Neuronal stem cell (in vitro differentiated cells): ENCODE measurements at places on chromosomes 5 and 9.
A peak's percentile ranks its signal among the peaks of the same experiment; 100 is the strongest.

DNA sequence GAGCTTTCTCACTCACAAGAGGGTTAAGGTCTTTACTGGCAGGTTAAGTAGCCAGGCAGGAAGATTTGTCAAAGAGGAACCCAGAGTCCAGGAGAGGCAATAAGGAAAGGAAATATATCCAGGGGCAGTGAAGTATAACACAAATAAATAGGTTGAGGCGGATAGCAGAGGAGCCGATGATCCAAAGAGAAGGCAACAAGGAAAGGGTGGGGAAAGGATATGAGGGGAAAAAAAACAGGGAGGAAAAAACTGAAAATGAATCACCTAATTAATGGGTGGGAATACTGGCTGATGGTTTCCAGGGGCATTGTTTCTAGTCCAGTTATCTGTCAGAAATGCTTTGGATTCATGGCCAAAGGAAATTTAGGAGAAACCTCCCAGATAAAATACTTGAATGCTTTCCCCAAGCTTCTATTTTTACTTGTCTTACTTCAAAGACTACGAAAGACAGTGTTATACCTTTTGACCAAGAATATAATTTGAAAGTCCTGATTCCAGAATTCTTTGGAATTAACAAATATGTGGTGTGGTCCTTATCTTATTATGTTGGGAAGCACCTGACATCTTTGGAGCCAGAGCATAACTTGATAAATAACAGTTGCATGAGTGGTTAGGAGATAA is 146.5 kb downstream of the AOPEP start:
- no peak for DNase-seq

GRCh38 chr5:98556712-98557111 is 216.8 kb upstream of the RGMB start:
- no peak for DNase-seq

DNA sequence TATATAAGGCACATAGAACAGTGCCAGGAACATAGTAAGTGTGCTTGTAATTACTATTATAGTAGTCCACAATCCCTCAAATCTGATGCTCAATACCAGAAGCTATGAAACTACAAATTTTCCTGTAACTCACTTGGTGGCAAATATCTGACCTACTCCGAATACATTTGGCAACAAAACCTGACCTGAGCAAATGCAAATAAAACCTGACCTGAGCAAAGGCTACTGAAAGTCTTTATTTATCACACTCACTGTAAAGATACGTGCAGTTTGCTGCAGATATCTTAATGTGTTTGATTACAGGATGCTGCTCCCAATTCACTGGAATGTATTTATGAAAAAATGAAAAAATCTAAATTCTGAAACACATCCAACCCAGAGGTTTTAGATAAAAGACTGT is 7.1 kb downstream of the MEGF9 start:
- DNase-seq = no peak

DNA sequence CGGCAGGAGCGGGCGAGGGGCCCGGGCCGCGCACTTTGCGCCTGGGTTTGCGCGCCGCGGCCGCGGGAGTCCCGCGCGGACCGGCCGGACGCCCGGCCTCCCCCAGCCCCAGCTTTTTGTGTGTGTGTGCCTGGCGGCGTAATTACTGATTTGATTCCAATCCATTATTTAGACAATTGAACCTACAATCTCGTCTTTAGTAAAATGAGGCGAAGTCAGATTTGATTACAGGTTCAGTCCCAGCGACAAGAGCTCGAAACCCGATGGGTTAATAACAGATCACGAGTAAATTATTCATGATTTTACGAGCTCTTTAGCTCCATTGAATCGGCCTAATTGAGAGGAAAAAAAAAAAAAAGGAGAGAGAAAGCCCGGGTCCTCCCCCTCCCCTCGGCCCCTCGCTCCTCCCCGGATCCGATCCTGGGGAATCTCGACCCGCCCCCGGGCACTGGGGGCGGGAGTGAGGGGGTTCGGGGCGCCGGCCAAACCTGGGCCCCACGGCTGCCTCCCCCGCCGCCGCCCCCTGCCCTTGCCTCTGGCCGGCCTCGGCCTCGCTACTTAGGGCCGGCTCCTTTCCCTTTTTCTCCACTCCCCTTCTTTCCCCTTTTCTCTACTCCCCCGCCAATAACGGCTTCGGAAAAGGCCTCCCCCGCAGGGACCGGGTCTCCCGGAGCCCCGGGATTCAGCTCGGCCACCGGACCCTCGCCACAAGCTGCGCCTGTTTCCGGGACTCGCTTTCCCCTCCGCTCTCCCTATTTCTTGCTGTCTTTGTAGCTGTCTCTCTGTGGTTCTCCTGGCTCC is 6.6 kb downstream of the LHX2 start:
- no peak for DNase-seq

GRCh38 chr5:1723476-1723875 is 76.2 kb downstream of the MRPL36 start:
- no peak for DNase-seq

- no peak for DNase-seq
Observed at GRCh38 chr9:131334629-131335367, 45.3 kb downstream of the PLPP7 start.

- DNase-seq = no peak
Observed at GRCh38 chr5:73858054-73858453, 232.1 kb downstream of the ARHGEF28 start.

- no peak for DNase-seq
Observed at GRCh38 chr9:137789295-137789895, 88.2 kb upstream of the CACNA1B start.

- no peak for DNase-seq
Observed at GRCh38 chr5:135138116-135138850, 104.3 kb upstream of the PITX1 start.

GRCh38 chr5:12237837-12238575 is 333.8 kb upstream of the CTNND2 start:
- no peak for DNase-seq

GRCh38 chr9:71937898-71938297 is 26.5 kb downstream of the C9orf85 start:
- DNase-seq = no peak

- no peak for DNase-seq
Observed at GRCh38 chr9:111284703-111285102, 45.3 kb downstream of the OR2K2 start.

DNA sequence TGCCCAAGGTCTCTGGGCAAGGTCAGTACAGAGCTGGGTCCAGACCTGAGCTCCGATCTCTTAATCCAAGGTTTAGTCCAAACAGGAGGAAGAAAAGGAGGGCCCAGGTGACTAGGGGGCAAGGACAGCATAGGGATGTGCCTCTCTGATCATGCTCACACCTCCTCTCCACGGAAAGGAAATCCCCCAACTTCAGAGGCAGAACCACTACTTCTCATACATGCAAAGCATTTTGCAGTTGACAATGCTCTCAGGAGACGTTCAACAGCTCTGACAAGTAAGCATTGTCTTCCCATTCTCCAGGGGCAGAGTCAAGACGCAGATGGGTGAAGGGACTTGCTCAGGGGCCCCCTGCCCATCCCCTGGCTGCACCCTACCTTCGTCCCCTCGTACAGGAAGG is 8.7 kb upstream of the CORO2A start:
- no peak for DNase-seq

DNA sequence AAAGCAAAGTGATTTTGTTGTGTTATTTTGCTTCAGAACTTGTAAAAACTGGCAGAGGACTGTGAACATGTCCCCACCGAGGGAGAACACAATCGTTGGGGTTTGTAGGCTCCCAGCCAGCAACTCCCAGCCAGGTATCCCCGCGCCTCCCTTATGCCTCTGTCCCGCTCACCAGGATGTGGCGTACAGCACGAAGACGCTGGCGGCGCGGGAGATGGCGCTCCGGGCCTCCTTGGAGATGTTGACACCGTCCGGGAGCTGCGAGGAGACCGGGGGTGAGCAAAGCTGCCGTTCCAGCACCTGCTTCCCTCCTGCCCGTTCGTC is 630 bp downstream of the POLE3 start:
- no peak for DNase-seq

GRCh38 chr5:175206669-175207068 is 237.3 kb downstream of the DRD1 start:
- DNase-seq = no peak

DNA sequence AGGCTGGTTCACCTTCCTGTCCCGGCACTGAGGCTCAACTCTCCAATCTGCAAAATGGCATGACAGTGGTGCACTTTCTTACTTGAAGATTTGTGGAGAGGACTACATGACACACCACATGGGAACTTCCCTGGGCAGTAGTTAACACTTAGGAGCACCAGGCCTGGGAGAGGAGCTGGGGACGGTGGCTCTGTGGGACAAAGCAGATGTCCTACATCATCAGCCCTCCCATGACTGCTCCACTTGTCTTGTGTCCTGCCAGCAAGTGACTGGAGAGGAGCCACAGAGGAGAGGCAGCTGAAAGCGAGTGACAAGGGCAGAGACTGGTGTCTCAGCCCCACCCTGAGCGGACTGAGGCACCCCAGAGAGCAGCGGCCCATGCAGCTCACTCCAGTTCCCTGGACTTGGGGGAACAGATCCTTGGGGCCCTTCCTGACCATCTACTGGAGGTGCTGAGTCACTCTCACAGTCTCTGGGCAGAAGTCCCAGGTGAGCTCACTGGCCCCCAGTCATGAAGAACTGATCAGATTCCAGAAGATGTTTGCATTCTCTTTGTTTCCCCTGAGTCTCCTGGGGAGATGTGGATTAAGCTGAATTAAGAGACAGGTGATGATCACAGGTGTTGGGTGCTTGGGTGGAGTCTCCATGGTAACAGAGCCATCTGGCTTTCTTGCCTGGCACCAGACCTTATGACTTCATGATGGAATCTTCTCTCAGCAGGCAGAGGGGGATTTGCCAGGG is 13.2 kb upstream of the SLC25A48 start:
- DNase-seq = no peak

DNA sequence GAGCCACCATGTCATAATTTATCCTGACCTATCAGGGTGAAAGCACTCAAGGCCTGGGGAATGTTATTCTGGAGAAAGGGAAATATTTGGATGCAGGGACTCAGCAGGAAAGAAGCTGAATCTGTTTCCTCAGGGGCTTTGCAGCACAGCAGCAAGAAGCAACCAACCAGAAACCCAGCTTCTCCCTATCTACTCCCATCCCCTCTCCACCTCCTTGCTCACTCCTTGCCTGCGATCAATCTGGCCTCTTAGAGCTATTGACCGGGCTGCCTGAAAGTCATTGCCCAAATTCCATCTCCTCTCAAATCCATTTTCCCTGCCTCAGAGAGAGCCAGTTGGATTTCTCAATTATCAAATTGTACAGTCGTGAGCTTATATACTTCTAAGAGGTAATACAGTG is 542.0 kb upstream of the TRPC7 start:
- no peak for DNase-seq

DNA sequence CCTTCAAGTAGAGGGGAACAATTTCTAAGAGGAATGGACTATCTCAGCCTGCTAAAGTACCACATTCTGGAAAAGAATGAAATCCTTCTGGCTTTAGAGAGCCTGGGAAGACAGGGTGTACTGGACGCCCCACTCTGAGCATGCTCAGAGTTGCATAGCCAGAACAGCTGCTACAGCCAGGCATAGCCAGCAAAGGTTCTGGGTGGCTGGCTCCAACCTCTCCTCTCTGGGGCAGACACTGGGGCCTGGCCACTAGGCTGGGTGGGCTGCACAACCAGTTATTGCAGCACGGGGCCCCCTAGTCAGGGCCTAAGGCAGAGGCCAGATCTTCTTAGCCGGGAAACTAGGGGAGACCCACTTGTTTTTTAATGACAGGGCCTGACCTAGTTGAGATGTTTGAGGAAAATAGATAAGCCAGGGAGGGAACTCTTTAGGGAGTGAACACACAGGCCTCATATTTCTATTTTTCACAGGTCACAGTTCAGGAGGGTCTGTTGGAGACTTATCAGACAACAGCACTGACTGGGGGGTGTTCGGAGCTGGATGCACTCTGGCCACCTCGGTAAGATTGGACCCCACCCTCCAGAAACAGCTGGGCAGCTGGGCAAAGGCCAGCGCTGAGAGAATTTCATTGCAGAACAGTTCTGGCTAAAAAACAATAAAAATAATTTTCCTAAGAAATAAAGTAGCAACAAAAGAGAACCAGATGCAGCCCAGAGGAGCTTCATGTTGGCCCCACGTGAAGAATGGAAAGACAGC is 142.9 kb downstream of the LPAR1 start:
- DNase-seq = no peak

DNA sequence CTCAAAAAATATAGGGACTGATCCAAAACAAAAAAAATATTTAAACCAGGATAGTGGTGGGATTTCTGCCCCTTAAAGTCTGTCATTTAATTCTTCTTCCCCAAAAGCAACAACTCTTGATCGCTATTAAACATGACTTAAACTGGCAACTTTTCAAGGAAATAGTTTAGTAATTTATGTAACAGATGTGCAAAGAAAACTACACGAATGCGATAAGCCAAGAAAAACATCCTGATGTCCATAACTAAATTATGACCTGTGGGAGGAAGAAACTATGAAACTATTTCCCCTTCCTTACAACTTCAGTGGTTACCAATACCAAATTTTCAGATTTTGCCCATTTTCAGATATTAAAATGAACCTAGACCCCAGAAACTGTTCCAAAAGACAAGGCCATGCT is 31.5 kb downstream of the CLINT1 start:
- no peak for DNase-seq

- DNase-seq = no peak
Observed at GRCh38 chr5:119285070-119285916, 70.5 kb upstream of the TNFAIP8 start.

DNA sequence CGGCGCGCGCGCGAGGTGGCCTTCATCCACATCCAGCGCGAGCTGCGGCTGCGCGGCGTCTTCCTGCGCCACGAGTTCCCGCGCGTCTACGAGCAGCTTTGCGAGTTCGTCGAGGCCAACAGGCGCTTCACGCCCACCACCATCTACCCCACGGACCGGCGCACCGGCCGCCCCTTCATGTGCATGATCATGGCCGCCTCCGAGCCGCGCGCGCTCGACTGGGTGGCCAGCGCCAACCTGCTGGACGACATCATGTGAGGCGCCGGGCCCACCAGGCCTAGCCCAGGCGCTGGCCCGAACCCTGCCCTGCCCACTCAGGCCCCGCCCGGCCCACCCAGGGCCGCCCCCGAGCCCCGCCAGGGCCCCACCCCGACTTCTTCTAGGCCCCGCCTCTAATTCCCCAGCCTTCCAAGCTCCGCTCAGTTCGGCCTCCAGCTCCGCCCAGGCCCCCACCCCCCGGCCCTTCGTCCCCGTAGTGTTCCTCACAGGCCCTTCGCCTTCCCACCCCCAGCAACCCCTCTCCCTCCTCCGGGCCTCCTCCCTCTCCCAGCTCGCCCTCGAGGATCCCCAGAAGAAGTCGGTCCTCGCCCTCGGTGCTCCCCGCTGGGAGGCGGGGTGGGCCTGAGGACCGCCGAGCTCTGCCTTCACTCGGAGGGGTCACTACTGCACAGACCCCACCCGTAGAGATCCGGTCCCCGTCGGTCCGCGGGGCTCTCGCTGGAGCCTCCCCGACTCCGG is 2.0 kb upstream of the PHPT1 start:
- DNase-seq = peak; percentile 70

DNA sequence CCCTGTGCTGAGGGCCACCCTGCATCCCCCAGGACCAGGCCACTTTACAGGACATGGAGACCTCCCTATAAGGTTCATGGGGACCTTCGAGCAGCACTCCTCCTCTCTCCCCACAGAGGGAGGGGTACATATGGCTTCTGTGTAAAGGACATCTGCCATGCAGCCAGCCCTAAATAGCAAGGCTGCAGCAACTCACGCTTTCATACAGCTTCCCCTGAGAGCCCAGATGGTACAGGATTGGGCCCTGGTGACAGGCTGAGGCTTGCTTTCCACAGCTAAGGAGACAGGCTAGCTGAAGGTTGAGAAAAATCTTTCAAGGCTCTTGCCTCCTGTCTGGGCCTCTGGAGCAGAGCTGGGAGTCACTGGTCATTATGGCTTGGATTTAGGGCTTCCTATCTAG is 147.0 kb upstream of the ZNF366 start:
- no peak for DNase-seq

GRCh38 chr5:163885117-163885516 is 379.7 kb downstream of the MAT2B start:
- peak; percentile 5 for DNase-seq

- DNase-seq = no peak
Observed at GRCh38 chr9:83633255-83633654, 10.3 kb downstream of the IDNK start.
